ENCODE measurements at places on chromosomes 3 and 15.

DNA sequence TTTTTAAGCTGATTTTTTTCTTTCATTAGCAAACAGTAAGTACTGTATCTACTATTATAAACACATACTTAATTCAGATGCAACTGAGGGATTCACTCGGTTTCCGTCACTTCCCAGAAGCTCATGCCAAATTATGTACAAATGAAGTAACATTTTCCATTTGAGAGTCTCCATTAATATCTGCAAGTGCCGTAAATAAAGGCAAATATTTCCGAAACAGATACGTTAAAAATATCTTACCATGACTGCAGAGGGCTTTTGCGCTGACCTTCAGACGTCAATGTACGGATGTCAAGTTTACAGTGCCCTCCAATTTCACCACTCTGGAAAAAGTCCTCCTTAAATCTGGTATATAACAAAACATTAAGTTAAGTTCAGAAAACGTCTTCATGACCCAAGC is 9.3 kb downstream of the EOGT start:
- no peak for DNase-seq

- no peak for DNase-seq
These were observed 11.5 kb downstream of the FEZF2 start for GRCh38 chr3:62361824-62362223.

DNA sequence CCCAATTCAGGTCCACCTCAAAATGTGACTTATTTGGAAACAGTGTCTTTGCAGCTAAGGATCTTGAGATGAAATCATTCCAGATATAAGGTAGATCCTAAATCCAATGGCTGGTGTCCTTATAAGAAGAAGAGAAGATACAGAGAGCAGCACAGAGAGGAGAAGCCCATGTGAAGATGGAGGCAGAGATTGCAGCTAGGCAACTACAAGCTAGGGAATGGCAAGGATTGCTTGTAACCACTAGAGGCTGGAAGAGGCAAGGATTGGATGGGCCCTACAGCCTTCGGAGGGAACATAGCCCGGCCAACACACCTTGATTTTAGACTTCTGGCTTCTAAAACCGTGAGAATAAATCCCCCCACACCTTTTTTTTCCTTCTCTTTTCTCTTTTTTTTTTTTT is 38.5 kb downstream of the SYN2 start:
- no peak for DNase-seq

DNA sequence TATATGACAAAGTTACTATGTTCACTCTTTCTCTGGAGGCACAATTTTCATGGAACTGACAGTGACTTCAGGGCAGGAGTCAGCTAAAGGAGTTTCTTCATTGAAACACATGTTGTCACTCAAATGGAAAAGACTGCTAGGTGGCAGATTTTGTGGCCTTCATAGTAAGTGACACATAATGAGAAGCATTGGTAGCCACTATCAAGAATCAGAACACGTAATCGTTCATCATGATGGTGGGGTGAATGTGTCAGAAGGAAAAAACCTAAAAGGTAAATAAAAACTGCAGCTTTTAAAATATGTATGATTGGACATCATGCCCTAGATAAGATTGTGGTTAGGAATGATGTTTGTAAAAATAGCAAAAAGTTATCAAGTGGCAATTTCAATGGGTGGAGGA is 1491.0 kb downstream of the SI start:
- no peak for DNase-seq

GRCh38 chr15:66982816-66983215 is 82.6 kb upstream of the SMAD3 start:
- no peak for DNase-seq

DNA sequence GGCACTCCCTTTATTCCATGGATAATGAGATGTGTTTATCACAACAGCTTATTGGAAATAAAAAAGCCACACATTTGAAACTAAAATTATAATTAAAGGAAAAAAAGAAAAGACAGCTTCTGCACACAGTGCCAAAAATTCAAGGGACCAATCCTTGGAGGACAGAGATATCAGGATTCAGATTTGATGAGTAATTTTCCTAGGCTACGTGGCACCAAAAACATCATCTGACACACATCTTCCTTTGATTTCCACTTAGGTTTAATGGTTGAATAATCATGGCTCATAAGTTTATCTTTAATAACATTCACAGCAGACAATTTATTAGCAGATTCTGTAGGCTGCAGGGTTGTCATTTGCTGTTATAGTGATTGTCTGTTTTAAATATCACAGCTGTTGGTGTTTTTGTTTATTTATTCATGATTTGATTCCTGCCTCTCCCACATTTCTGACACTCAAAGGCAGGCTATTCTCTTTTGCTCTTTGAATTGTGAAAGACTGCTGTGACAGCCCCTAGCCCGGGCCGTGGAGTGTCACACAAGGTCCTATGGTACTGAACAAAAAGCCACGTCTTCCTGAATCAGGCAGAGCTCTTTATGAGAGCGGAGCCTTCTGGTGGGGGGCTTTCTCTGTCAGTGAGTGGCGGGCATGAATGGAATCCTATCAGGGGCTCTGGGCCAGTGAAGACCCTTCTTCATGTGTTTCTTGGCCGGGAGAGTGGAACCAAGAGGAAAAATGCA is 708.5 kb downstream of the SQOR start:
- no peak for DNase-seq

GRCh38 chr15:59170295-59171066 is 36.2 kb upstream of the LDHAL6B start:
- DNase-seq, result no peak

- DNase-seq, result no peak
These were observed 39.6 kb upstream of the TRAK1 start for GRCh38 chr3:42051384-42052131.

- DNase-seq, result no peak
These were observed 275.7 kb upstream of the LRTM1 start for GRCh38 chr3:55203546-55203945.

- no peak for DNase-seq
These were observed 7.1 kb downstream of the RMDN3 start for GRCh38 chr15:40747685-40748631.

DNA sequence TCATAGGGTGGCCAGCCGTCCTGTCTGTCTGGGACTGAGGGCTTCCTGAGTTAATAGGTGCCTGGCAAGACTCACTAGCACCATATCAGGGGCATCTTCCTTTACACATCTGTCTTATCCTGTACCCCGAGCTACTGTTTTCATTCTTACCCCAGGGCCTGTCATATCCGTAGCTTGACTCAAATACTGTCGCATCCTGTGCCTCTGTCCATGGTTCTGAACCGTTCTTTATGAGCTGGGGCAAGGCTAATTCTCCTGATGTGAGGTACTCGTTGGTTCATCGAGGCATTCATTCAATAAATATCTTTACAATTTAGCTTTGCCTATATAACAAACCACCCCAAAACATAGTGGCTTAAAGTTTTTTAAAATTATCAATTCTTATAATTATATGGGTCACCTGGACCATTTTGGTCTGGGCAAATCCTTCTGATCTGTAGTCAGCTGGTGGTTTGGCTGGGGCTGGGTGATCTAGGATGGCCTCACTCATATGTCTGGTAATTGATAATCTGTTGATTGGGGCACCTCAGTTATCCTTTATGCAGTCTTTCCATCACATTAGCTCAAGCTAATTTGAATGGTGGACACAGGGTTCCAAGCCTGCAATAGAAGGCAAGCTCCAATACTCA is 121.2 kb downstream of the TLE3 start:
- no peak for DNase-seq

DNA sequence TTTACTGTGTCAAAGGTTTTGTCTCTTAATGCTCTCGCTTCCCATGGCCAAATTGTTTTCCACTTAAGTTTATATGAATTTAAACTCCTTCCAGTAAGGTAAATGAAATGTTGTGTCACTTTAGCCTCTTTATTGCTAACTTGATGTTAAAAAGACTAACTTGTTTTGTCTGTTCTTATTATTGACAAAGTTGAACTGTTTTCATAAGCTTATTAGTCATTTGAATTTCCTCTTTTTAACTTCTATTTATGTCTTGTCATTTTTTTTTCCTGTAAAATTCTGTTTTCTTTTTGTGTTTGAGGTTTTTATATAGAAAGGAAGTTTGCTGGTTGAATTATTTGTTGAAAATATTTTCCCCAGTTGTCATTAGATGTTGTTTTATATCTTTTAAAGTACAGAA is 25.8 kb downstream of the FAM98B start:
- no peak for DNase-seq

DNA sequence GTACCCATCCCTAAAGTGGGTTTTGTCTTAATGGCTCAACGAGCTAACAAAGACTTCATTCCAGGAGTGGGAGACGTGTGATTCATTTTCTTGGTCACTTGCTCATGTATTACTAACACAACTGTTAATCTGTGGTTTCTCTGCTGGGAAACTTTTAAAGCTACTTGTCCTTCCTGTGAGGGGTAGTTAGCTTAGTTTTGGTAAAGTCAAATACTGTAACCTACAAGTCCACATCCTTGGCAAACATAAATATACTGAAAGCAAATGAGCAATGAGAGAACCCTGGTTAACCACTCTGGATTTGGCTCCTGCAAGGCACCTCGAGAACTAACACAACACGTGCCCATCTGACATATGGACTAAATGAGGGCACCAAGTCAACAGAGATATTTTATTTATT is 19.9 kb downstream of the NOX5 start:
- no peak for DNase-seq

- no peak for DNase-seq
These were observed 9.5 kb downstream of the CHSY1 start for GRCh38 chr15:101242160-101242998.

DNA sequence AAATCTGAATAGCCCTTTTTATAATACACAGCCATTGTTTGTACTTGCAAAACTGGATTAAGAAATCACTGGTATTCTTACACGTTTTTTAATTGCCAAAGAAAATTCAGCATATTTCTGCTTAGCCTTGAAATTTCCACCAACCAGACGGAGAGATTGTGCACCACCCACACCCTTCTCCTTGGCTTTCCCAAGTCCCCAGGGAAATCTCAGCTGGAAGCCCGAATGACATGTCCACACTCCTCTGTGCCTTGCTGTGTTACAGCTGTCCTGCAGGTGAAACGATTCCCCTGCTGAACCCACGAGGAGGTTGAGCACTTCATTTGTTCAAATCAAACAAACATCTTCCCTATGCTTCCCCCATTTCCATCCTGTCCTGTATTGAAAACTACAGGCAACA is 49.6 kb upstream of the PPARG start:
- DNase-seq, result no peak

DNA sequence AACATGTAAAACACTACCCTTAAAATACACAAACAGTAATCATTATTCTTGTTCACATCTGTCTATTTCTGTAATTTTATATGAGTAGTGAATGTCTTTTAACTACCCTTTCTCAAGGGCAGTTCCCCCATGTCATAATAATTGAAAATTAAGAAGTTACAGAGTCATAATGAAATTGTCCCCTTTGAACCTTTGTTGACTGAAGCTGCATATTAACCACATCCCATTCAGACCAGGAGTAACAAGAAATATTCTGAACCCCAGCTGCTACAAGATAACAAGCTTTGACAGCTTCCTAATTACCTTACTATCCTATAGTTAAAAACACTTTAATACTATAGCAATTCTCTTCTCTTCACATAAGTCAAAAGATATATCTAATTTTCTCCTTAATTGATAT is 635.9 kb upstream of the SUCLG2 start:
- DNase-seq, result no peak

- no peak for DNase-seq
These were observed 65.3 kb downstream of the IGF1R start for GRCh38 chr15:98713585-98714001.

DNA sequence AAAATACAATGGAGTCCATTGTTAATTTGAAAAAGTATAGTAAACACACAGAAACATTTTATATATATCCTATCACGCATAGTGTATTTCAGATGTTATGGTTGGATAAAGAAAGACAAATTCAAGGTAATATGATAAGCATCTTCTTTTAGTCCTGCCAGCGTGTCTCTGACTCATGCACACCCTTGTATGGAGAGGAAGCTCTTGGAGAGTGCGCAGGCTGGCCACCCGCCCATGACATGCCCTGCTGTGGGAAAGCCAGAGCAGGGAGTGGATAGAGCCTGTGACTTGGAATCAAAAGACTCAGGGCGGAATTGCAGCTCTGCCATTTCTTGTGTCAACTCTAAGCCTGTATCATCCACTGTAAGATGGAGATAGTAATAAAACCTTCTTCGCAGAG is 23.0 kb upstream of the COPG1 start:
- no peak for DNase-seq

- peak; percentile 19 for DNase-seq
These were observed 27.0 kb upstream of the SFMBT1 start for GRCh38 chr3:53072653-53073552.

DNA sequence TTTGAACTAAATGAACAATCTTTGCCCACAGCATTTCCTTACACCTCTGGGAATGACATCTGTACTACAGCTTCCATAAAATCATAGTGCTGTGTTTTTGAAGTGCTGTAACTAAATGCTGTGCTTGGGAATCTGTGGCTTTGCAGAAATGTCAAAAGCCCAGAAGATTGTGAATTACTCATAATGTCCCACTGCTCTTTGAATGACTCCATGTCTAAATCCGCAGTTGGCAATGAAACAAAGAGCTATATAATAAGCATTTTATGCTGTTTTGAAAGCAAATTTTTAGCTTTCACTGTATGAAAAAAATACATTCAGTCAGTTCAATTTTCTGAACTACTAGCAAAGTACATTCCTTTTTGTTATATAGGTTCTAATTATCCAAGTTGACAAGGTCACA is 88.6 kb upstream of the ADAMTS17 start:
- no peak for DNase-seq

- no peak for DNase-seq
These were observed 56.1 kb upstream of the CACNA2D3 start for GRCh38 chr3:54066253-54066652.

DNA sequence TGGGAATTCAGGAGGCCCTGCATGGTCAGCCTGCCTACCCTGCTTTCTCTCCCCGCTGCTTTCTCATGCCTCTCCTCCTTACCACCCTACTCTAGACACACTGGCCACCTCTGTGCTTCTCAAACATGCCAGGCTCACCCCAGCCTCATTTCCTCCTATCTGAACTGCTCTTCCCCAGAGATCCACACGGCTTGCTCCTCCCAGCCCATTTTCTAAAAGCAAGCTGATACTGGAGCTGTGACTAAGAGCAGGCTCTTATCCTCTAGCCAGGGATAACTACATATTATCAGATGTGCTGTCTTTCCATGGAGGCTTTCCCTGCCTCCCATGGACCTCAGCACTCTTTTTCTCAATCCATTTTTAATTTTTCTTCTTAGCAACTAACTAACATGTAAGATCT is 85.9 kb downstream of the BOC start:
- DNase-seq, result no peak

- DNase-seq, result no peak
These were observed 319.4 kb upstream of the MDFIC2 start for GRCh38 chr3:70631716-70632307.

DNA sequence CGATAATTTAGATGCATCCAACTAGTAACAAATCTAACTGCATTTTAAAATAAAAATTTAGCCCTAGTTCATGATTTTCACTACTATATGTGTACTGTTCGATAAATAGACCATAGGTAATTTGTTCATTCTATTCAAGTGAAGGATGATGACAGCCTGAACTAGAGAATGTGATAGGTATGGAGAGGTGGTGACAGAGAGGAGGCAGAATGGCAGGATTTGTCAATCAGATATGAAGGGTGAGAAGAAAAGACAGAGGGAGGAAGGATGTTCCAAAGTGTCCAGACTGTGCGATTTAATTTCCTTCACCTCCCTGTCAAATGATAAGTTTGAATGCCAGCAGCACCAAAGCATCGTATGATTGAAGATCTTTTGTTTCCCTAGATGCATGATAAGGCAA is 31.6 kb downstream of the BCL2A1 start:
- DNase-seq, result no peak

- DNase-seq, result no peak
These were observed 55.8 kb downstream of the LRRN1 start for GRCh38 chr3:3855056-3855455.
